Erythroblast (primary cell): ENCODE measurements at places on chromosomes 6 and 20.

DNA sequence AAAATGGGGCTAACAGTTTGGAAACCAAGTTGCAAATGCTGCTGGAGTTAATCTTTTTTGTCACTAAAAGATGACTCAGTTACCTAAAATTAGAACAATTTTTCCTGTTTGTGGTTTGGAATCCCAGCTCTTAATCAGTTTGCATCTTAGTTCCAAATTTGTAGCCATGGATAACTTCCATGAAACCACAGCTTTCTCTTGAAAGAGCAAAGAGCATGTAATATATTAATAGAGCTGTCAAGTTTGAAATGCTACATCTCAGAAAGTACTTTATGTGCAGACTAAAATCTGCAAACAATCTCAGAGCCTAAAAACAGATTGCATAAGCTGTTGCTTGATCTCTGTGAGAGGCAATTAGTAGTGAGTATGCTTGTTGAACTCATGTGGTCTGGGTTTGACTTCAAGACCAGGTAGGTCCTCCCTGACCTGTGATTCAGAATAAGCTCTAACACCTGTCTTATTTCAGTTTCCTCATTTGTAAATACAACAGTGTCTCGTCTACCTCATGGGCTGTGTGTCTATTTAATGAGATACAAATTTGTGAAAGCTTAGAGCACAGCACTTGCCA is 23.5 kb downstream of the DHX35 start:
- DNase-seq, result no peak

- DNase-seq, result no peak
These were observed 3.9 kb downstream of the PTPRK start for GRCh38 chr6:128516514-128516898.

GRCh38 chr6:65816991-65817390 is 110.0 kb upstream of the EYS start:
- no peak for DNase-seq

DNA sequence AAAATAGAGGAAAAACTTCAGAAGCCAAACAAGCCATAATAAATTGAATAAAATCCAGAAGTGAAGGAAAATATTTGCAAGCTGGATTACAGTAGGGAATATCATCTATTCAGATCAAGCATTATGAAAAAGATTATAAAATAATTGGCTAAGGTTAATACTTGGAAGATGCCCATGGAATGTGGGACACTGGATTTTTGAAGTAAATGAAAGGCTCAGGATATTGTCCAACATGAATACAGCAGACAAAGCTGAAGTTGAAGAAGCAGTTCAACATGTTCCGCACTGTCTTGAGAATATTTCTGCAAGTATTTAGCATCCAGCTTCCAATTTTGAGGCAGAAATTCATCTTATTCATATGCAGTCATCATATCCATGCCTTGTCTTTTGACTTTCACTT is 1278.4 kb upstream of the GJE1 start:
- DNase-seq, result no peak

- DNase-seq, result no peak
These were observed 420.1 kb downstream of the GJA1 start for GRCh38 chr6:121855521-121855920.

DNA sequence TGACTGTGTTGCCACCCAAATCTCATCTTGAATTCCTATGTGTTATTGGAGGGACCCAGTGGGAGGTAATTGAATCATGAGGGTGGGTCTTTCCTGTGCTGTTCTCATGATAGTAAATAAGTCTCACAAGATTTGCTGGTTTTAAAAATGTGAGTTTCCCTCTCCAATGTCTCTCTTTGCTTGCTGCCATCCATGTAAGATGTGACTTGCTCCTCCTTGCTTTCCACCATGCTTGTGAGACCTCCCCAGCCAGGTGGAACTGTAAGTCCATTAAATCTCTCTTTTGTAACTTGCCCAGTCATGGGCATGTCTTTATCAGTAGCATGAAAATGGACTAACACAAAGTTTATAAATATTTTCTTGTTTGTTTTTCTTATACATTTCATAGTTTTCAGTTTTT is 990.5 kb upstream of the CITED2 start:
- no peak for DNase-seq

- no peak for DNase-seq
These were observed 35.2 kb upstream of the EPHA7 start for GRCh38 chr6:93454533-93454932.

DNA sequence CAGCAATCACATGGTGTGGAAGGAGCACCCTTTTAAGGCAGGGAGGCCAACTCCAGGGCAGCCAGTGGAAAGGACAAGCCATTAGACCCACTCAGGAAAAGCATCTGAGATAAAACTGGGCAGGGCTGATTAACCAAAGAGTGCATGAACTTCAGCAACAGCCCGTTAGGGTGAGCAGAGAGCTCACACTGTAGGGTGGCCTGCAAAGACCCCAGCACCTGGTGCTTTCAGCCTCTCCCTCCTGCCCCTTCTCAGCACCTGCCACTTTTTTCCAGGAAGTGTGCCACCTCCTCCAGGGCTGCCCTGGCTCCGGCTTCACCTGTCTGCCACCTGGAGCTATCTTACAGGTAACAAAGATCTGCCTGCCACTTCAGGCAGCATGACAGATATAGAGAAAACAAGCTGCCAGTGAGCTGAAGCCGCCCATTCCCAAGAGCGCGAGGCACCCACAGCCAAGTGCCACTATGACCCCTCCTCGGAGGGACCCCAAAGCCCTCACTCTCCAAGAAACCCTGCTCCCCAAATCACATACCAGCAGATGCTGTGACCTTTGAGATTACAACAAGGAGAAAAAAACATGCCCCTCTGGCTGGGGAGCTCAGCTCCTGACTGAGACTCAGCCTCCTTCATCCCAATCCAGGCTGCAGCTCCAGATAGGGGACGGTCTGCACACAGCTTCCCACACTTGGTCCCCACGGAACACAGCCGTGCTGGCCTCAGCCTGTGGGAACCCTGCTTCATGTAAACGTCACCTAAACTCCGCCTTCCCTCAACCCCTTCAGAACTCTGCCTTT is 71.2 kb downstream of the ABHD12 start:
- DNase-seq, result no peak

- no peak for DNase-seq
These were observed 50.9 kb upstream of the TAB2 start for GRCh38 chr6:149266659-149267058.

DNA sequence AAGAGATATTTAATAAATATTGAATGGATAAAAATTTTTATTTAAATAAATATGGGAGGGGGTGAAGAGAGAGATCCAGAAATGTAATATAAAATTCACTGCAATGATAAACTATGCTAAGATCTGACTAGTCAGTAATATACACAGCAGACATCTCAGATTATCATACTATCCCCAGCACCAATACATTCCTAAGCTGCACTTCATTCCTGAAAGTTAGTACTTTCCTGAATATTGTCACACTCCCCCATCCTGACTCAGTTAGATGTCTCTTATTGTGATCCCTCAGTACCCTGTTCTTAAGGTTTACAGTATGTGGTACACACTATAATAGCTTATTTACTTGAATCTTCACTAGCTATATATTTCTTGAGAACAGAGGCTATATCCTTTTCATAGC is 88.3 kb upstream of the KCNQ5 start:
- DNase-seq, result no peak

DNA sequence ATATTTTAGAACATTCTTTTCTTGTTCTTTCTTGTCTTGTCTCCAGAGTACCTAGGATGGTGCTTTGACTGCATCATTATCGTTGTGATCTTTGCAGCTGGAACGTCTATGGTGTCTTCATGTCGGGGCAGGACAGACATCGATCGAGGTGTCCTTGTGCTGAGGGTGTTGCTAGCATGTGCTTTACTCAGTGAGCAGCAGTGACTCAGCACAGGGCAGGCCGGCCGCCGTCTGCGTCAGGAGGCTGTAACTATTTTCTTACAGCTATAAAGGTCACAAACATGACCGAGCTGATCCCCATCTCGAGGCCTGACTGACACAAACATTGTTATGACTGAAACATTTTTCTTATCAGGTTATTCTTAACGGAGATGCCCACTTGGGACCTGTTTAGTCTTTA is 14.9 kb upstream of the CTCFL start:
- DNase-seq, result no peak

DNA sequence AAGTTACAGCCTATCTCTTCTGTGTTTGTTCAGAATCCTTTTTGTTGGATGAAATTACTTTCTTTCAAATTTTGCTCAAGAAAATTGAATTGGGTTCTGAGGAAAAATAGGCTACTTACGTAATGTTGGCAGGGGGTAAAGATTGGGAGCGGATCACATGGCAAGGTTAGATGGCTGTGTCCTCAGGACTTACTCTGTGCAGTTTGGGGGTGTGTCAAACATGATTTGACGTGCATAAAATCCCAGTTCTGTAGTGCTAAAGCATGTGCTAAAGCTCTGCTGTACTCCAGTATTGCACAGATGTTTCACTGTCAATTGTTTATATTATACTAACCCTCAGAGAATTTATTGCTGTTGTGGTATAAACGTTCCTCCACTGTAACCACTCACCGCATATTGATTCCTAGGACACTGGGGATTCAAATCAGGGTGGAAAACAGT is 2.6 kb downstream of the NT5E start:
- DNase-seq, result no peak

DNA sequence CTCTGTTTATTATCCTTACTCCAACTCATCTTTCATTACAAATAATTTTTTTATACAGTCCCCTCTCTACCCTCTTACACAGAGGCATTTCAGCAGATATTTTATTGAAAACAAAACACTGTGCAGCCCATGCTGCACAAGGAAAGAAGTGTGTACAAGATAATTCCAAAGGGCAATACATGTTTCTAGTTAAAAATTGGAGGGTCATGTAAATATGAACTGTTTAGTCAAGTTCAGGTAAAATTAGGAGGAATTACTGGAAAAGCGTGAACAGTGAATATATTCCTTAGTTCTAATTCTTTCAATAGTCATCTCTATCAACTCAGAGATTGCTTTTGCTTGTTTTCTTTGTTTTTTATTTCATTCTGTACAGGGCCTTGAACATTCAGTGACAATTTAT is 27.9 kb upstream of the TSPYL1 start:
- no peak for DNase-seq

- DNase-seq, result no peak
These were observed 28.1 kb downstream of the RNF24 start for GRCh38 chr20:3987296-3987695.

- DNase-seq, result no peak
These were observed 20.2 kb downstream of the ADNP start for GRCh38 chr20:50911030-50911429.

DNA sequence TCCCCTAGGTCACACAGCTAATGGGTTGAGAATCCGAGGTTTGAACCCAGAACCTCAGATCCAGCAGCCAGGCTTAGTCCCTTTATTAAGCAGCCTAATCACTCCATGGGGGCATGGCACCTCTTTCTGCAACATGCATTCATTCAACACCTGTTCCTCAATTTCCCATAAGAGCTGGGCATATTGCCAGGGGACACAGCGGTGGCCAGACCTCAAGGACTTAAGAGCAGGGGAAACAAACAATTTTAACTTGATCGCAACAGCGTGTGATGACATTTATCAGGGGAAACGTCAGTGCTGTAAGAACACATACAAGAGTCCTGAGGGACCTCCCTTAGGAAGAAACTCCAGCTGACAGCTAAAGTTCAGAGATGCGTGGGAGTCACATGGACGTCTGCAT is 267.4 kb upstream of the CDH4 start:
- no peak for DNase-seq

- peak; percentile 39 for DNase-seq
These were observed 24.5 kb downstream of the TTBK1 start for GRCh38 chr6:43267619-43268354.

DNA sequence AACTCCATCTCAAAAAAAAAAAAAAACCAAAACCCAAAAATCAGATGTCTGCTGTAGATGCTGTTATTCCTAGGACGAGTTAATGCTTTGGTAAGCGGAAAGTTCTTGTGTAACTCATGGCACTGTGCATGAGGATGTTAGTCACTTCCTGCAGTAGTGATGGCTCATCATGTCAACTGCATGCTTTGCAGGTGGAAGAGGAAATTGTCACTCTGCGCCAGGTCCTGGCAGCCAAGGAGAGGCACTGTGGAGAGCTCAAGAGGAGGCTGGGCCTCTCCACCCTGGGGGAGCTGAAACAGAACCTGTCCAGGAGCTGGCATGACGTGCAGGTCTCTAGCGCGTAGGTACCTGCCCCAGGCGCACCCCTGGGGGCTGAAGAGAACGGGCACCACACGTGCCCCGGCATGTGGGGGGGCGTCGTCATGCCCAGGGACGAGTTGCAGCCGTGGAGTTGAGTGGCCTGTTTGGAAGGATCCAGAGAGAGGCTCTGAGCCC is 8.5 kb downstream of the TPD52L2 start:
- DNase-seq, result no peak

- no peak for DNase-seq
These were observed 1.5 kb downstream of the SIRPA start for GRCh38 chr20:1896484-1897258.

DNA sequence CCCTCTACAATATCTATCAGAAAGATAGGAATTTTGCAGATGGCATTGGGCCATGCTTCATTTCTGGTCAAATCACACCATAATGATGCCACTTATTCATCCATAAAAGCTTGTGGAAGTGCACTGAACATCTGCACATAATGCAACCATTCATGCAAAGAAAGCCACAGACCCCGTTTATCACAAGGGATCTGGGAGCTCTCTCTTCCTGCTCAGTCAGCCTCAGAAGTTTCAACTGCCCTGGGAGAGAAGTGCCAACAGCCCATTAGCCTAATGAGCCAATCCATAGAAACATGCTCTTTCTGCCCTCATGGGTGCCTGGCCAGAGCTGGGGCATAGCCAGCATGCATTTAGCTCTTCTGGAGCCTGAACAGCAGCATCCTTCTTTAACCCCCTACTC is 85.8 kb downstream of the SLC35F1 start:
- no peak for DNase-seq

GRCh38 chr6:131821010-131821807 is 13.4 kb downstream of the ENPP1 start:
- no peak for DNase-seq

DNA sequence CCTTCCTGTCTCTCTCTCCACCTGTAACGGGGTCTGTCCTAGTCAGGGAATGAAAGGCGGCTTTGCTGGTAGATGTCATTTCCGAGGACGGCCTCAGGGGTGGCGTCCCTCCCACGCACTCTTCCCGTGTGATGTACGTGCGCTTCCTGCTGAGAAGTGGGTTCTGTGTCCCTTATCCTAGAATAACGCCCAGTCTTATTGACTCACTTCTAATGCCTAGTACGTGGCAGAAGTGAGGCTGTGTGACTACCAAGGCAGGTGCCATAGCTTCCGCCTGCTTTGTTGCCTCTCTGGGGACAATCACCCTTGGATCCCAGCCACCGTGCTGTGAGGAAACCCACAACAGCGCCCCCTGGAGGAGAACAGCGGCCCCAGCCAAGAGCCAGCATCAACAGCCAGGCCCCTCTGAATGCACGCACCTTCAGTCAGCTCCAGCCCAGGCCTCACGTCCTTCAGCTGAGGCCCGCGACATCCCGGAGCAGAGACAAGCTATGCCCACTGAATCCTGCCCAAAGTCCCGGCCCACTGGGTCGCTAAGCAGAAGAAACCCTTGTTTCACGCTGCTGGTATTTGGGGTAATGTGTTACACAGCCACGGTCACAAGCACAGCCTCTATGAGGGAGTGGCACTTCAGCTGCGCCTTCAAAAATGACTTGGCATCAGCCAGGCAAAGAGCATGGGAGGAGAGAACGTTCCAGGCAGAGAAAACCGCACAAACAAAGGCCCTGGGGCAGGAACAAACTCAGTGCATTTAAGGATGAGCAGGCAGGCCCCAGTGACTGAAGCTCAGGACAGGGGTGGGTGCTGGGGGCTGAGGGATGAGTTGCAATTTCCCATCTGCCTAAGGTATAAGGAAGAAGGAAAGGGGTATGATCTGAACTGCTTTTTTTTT is 224.2 kb downstream of the NFATC2 start:
- DNase-seq, result peak; percentile 41

- no peak for DNase-seq
These were observed 31.8 kb downstream of the CST9L start for GRCh38 chr20:23536328-23536974.
